ENCODE measurements at places on chromosomes 7 and 10.

GRCh38 chr7:99625321-99625720, 8.6 kb downstream of the ZSCAN25 start:
- DNase-seq = no peak

- no peak for DNase-seq
Observed at GRCh38 chr7:151410405-151411390, 860 bp upstream of the WDR86 start.

- DNase-seq = no peak
Observed at GRCh38 chr7:28556025-28556424, 143.7 kb downstream of the CREB5 start.

- no peak for DNase-seq
Observed at GRCh38 chr7:155193716-155194115, 104.0 kb upstream of the INSIG1 start.

- DNase-seq = no peak
Observed at GRCh38 chr7:126778101-126778500, 474.6 kb downstream of the GRM8 start.

DNA sequence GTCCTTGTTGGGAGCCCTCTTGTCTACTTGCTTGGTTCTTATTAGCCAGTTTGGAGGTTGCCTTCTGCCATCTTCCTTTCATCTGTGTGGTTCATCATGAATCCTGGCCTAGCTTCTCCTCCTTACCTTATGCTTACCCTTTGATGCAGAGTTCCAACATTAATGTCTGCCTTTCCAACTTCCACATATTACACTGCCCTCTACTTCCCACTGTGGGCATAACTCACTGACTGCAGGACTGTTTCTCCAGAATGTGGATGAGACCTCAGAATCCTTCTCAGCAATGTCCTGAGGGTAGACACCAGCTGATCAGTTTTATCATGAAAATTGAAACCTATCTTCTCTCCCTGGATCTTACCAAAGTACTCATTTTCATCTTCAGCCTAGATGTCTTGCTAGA, 491.0 kb downstream of the LRMDA start:
- no peak for DNase-seq

GRCh38 chr10:117431160-117431559, 55.9 kb upstream of the PDZD8 start:
- DNase-seq = no peak

DNA sequence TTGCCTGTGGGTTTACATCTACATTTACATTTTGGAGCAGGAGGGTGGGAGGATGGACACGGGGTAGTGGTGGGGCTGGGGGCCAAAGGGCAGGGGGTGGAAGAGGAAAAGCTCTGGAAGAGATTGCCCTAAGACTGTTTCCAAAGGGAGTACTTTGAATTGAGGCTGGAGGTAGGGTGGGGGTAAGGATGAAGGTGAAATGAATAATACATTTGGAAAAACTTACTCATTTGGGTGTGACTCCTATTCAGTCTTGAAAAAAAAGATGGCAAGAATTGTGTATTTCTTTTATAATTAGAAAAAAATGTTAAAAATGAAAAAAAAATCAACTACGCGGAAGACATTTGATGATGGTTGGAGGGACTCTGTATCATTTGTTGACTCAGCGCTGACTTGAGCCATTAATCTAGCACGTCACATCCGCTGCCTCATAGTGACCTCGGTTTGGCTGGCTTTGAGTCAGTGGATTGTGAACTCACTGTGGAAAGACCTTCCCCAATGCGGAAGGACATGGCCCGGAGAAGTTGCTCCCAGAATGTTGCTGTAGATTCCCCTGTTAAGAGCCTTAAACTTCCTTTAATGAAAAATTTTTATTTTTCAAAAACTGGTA, 2.8 kb downstream of the FAM180A start:
- no peak for DNase-seq

- DNase-seq = no peak
Observed at GRCh38 chr7:100353685-100354330, 4.1 kb upstream of the PILRB start.

- no peak for DNase-seq
Observed at GRCh38 chr7:149175150-149175549, 20.2 kb upstream of the ZNF282 start.

- no peak for DNase-seq
Observed at GRCh38 chr7:148367731-148368475, 222.7 kb upstream of the C7orf33 start.

- no peak for DNase-seq
Observed at GRCh38 chr7:44985033-44985695, 6.3 kb upstream of the MYO1G start.

- DNase-seq = no peak
Observed at GRCh38 chr10:71077796-71078453, 134.4 kb upstream of the UNC5B start.

- no peak for DNase-seq
Observed at GRCh38 chr10:117462816-117463544, 79.6 kb upstream of the EMX2 start.

GRCh38 chr10:71530781-71531180, 134.1 kb downstream of the CDH23 start:
- DNase-seq = no peak

- DNase-seq = no peak
Observed at GRCh38 chr7:38736138-38736537, 105.0 kb upstream of the AMPH start.

GRCh38 chr7:102080434-102081243, 206.0 kb upstream of the SH2B2 start:
- DNase-seq = no peak

DNA sequence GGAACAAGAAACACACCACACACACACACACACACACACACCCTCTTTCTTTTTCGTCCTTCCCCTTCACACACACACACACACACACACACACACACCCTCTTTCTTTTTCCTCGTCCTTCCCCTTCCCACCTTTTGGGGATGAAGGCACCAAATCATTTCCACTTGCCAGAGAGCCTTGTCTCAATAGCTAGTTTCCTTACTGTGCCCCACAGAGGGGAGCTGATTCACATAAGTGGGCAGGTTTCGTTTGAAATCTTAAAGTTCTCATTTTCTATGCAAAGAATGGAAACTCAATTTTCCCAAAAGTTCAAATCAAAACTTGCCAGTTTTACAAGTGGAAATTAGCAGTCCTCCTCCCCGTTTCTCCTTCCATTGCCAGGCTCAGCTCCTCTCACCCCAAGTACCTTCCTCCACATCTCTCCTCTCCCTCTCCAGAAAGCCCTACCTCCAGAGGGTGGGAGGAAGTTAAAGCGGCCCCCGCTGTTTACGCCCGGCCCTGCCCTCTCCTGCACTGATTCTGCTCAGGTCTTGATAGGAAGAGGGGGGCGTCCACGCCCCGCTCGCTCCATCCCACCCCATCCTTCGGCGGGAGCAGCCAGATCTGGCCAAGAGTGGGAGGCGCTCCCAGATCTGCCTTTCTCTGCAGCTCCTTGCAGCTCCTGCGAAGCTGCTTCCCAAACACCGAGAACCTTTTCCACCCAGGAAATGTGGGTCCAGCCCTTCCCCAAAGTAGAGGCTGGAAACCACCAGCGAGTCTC, 1.3 kb downstream of the CTTNBP2 start:
- no peak for DNase-seq

GRCh38 chr10:29591651-29591968, 43.2 kb downstream of the SVIL start:
- no peak for DNase-seq

DNA sequence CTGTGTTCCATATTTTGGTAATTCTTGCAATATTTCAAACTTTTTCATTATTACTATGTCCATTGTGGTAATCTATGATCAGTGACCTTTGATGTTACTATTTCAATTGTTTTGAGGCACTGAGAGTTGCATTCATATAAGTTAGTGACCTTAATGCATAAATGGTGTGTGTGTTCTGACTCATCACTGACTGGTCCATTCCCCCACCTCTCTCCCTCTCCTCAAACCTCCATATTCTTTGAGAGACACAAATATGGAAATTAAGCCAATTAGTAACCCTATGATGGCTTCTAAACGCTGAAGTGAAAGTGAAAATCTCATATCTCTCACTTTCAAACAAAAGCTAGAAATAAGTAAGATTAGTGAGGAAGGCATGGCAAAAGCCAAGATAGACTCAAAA, 739.6 kb downstream of the CCSER2 start:
- no peak for DNase-seq

DNA sequence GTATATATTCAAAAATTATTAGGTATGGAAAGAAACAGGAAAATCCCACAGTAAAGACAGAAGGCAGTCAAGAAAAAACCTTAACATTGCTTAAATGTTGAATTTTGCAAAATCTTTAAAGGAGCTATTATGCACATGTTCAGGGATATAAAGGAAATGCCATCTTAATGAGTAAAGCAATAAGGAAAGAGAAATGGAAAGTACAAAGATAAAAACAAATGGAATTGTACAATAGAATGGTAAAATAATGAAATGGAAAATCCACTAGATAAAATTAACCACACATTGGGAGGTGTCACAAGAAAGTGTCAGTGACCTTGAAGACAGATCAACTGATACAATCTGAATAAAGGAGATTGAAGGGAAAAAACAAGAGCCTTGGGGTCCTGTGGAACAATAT, 82.0 kb downstream of the KIF20B start:
- DNase-seq = no peak

- no peak for DNase-seq
Observed at GRCh38 chr10:128286141-128286761, 160.0 kb upstream of the MKI67 start.

DNA sequence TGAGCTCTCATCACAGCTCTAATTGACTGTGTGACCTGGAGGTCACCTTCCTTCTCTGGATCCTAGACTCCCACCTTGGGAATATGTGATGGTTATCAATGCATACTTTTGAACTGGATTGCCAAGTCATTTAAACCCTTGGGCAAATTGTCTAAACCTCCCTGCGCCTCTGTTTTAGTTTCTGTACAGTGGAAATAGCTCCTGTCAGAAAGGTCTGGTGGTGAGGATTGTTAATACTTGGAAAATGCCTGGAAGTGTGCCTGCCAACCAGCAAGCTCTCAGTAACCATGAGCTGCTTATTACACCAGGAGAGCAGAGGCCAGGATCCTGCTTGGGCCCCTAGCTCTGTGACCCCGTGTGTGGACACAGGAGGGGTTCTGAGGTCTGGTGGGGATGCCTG, 108.7 kb upstream of the PPIF start:
- no peak for DNase-seq

- DNase-seq = no peak
Observed at GRCh38 chr10:79930751-79931150, 18.2 kb downstream of the SFTPD start.

DNA sequence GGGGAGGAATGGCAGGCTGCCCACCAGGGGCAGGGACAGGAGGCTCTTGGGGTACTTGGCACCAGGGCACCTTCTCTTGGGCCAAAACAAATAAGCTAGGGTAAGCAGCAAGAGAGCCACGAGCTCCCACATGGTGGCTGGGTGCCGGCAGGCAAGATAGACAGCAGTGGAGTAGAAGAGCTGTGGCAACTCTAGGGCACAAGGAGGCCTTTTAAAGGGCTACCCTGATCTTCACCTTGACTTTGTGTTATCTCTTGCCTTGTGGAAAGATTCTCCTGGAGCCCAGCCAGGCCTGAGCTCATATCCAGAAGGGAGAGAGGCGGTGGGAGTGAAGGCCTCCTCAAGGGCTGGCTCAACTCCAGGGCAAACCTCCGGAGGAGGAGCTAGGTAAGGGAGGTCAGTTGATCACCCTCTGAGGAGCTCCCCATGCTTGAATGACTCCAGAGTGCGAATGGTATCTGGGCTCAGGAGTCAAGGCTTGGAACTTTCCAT, at the start of gene CYP17A1:
Gene CYP17A1 (minus strand): TSS at position 184 of the 492 bp plus-strand sequence. CDS start 52 bp downstream, at position 132.
- no peak for DNase-seq

DNA sequence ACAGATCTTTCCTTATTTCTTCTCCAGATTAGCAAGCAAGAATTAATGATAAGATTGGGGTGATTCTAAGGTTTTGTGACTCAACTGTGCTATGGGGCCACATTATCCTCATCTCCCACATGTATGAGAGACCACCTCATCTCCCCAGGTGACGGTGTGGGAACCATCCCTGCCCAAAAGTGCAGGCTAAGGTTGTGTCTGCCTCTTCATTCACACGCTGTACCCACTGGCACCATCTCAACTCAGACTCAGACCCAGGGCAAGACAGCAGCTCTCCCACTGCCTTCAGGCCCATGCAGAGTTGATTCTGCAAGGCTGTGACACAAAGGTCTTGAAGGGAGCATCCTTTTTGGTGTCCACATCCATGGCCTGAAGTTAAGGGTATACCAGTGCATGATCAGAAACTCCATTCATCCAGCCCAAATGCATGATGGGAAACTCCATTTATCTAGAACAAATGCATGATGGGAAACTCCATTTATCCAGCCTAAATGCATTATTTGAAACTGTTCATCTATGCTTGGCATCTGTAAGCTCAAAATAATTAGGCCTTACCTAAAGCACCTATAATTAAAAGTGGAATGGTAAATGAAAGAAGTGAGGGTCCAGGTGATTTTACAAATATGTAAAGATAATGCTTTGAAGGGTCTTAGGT, 99.4 kb downstream of the TCERG1L start:
- no peak for DNase-seq

- DNase-seq = no peak
Observed at GRCh38 chr7:132393789-132394261, 182.4 kb downstream of the PLXNA4 start.

GRCh38 chr10:97726636-97727178, 10.2 kb upstream of the ZFYVE27 start:
- no peak for DNase-seq

DNA sequence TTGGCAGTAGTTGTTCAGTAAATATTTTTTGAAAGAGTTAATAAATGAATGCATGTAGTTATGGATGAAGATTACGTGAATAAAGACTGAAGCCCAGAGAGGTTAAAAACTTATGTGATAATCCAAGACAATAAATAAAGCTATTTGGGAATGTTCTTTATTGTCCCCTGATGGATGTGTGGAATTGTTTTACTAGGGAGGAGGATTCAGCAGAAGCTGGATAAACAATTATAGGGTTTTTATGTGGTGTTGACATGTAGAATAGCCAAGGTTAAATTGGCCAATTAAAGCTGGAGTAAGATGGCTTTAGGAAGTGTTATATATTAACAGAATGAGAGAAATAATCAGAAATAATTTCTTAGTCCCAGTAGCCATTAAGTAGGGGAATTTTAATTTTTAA, 66.0 kb downstream of the CNNM2 start:
- no peak for DNase-seq

- no peak for DNase-seq
Observed at GRCh38 chr10:88702848-88703597, 3.0 kb upstream of the LIPK start.

DNA sequence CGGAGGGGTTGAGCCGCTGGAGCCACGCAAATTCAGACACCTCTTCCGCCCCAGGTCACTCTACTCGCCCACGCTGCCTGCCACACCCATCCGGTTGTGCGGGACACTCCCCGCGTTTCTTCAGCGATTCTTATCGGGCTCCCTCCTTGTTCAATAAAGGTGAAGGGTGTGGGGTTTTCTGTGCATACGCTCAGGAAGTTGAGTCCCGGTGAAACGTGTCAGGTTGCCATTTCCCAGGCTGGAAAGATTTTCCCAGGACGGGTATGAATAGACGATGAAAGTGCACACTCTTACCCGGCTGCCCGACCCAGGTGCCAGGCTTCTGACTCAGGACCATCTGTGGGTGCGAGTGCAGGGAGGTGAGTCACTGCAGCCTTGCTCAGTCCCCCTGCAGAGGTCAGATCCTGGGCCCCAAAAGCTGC, 22.0 kb downstream of the KLF6 start:
- DNase-seq = no peak

- no peak for DNase-seq
Observed at GRCh38 chr10:132788180-132788830, 2.4 kb upstream of the NKX6-2 start.

GRCh38 chr10:27680691-27681605, 64.7 kb downstream of the MKX start:
- no peak for DNase-seq
